ENCODE measurements at places on chromosomes 5 and 9.

GRCh38 chr5:128772356-128772755 is 192.9 kb upstream of the SLC27A6 start:
- no peak for DNase-seq

DNA sequence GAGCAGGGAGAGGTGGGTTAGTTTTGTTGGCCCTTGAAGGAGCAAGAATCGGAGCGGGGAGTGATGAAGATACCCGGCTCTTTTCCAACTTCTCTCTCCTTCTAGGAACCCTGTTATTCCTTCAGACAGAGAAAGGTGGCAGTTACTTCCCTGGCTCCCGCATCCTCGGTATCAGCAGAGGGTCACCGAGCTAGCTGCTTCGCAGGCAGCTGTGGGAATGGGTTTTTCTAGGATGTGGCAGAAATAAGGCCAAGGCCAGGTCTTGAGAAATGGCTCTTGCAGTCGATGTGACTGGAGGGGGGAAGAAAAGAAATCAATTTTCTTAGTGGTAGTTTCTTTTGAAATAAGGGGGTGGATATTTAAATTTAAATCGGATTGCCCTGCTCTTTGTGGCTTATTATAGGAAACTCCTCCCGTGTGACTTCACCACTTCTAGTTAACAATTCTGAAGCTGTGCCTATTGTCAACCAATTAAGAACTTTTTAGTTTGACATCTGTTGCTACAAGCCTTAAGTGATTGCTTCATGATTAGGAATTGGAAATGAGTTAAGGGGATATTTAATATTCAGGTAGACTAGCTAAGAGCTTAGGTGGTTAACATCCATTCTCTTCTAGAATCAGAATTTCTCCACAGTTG is 1.4 kb downstream of the SAP30L start:
- no peak for DNase-seq

GRCh38 chr5:92064993-92065392 is 681.9 kb upstream of the ARRDC3 start:
- DNase-seq, result no peak

DNA sequence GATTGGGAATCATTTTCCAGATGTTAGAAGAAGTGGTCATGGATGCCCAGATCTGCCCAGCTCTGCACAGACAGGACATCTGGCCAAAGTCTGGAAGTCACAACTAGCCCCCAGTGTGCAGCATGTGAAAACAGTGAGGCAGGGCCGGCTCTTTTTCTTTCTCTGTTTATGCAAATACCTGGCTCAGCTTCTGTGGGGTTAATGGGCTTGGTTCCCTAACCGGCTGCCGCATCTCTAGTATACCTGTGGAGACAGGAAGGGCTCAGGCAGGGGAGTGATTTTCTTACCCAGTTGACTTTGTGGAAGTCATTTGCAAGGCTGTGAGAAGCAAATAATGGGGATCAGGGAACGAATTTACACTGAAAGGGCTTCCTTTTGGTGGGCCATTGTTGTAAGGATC is 254.8 kb upstream of the PANK3 start:
- DNase-seq, result no peak

DNA sequence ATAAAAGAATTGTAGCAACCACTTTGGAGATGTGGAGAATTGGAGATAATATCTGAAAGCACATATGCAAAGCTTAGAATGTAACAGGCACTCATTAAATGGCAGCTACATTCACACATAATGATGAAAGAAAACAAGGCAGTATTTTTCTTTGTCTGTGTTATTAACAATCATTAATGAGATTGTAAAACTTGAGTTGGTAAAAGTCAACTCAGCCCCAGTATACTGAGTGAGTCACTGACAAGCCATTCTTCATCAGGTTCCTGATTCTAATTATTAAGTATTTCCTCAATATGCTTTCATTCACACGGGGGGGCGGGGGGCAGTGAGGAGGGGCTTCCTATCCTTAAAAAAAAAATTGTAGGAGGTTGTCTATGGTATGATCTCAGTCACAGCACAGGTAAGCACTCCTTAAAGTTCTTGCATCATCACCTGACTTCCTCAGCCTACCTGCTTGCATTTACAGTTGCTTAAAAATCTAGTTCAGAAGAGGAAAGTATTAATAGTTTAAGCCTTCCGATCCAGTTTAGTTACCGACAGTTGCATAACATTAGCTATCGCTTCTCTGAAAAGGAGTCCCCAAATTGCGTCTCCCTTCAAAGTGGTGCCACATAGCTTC is 379.8 kb downstream of the EFNA5 start:
- no peak for DNase-seq

DNA sequence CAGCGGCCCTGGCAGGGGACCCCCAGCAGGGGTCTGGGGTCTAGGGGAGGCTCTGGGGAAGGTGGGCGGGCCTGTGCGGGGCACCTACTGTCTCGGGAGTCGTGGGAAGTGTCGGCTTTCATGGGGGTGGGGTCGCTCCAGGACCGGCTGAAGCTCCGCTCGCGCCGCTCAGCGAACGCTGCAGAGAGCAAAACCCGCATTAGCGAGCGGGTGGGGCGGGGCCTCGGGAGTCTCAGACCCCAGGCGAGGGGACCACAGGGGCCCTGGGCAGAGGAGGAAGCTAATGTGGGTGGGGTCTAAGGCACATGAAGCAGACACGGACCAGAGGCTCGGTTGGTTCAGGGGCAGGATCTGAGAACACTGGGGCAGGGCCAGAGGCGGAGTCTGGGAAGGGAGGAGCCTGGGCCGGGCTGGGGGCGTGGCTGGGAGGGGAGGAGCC is 5.5 kb downstream of the NSMF start:
- peak; percentile 83 for DNase-seq

DNA sequence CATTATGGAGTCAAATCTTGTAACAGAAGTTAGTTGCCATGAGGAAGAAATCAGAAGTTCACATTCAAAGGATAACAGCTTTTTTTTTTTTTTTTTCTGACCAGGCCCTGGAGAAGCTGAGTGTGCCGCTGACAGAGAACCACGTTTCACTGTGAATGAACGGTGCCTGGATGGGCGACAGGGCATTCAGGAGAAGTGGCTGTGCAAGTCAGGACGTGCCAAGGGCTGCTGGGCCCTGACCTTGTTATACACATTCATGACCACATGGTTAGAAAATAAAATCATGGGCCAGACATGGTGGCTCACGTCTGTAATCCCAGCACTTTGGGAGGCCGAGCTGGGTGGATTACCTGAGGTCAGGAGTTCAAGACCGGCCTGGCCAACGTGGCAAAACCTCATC is 91.6 kb downstream of the ANKH start:
- no peak for DNase-seq

- no peak for DNase-seq
Measured at GRCh38 chr5:22102823-22103359, 750.3 kb downstream of the CDH12 start.

- no peak for DNase-seq
Measured at GRCh38 chr5:134577022-134577795, 51.7 kb downstream of the JADE2 start.

GRCh38 chr5:170235876-170236864 is 3.4 kb downstream of the C5orf58 start:
- no peak for DNase-seq

- DNase-seq, result no peak
Measured at GRCh38 chr5:16902846-16903245, 33.2 kb downstream of the MYO10 start.

- DNase-seq, result no peak
Measured at GRCh38 chr9:18154661-18155060, 319.3 kb upstream of the ADAMTSL1 start.

GRCh38 chr9:93654351-93654961 is 78.1 kb downstream of the PHF2 start:
- no peak for DNase-seq

DNA sequence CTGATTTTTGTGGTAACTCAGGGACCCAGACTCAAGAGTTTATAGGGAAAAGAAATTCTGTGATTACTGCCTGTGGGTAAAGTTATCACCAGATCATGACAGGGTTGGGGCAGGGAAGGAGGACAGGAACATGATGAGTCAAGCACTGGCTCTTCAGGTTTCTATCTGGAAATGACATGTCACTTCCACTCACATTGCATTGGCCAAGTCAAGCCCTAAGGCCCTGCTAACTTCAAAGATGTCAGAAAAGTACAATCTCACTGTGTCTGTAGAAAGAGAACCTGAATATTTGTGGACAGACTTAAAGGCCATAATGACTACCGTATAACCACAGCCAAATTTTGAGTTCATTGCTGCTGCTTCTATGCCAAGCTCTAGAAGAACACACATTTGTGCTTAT is 187.7 kb downstream of the TLE4 start:
- no peak for DNase-seq

DNA sequence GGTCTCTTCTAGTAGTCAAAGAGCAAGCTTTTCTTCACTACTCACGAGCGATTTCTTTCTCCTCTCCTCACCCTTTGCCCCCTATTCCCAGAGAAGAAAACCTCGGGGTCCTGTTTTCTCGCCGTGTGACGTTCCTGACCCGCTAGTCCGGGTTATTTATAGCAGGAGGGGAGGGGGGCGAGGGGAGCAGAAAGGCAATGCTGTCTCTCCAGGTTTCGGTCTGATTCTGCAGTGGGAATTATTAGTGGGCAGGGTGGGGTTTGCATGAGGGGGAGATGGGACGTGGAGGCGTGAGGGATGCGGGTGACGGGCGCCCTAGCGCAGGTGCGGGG is 847 bp upstream of the GABRB2 start:
- DNase-seq, result no peak

DNA sequence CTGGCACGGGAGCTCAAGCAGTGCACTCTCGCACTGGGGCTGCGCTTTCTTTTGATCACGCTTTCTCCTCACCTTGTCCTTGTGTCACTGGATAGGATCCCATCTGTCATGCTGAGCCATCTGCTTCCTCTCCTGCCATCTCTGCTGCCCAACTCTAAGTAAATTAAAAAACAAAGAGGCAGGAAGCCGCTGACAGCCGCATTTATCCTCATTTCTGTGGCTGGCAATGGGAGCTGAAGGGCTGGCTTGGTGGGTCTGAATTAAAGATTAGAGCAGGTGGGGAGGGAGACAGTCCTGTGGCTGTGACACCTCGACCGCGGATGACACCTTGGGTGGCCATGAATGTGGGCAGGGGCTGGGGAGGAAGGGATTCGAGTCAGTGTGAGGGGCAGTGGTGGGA is 159.2 kb upstream of the ALDH1B1 start:
- DNase-seq, result no peak

DNA sequence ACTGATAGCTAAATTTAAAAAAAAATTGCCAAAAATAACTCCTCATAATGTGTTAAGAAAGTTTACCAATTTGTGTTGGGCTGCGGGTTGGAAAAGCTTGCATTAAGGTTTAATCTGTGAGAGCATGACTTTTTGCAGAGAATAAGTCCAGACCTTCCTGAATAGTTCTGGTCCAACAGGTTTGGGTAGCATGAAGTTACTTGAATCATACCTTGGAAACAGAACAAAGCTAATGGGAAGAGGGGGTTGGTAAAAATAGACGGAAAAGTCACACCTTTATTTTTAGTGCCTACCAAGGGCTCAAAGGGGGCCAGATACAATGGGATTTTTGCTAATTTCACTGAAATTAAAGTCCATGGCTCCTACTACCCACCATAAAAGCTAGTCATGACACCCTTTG is 17.1 kb upstream of the MATR3 start:
- DNase-seq, result no peak

DNA sequence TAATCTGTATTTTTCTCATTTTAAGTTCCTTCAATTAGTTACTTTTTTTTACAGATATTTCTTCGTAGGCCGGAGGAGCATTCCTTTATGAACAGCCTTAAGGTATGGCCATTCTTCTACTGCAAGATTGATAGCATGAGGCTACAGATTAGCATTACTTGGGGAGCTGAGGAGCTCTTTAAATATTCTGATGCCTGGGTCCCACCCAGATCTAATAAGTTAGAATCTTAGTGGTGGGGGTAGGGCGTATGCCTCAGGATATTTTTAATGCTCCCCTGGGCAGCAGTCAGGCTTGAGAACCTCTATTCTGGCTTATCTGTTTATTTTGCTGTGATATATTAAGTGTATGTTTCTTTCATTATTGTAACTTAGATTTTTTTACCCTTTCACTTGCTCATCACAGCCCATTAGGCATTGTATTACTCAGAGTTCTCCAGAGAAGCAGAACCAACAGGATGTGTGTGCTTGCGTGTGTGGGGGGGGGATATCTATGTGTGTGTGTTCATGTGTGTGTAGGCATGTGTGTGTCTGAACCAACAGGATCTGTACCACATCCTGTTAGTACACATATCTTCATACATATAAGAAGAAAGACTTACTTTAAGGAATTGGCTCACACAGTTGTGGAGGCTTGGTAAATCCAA is 91.8 kb upstream of the MTAP start:
- DNase-seq, result no peak

GRCh38 chr9:7760014-7760415 is 39.6 kb downstream of the DMAC1 start:
- DNase-seq, result peak; percentile 50

GRCh38 chr5:14281746-14282181 is 138.6 kb downstream of the TRIO start:
- no peak for DNase-seq

GRCh38 chr9:6014670-6015270 is 654 bp downstream of the RANBP6 start:
- DNase-seq, result no peak

GRCh38 chr9:115130176-115130575 is 12.2 kb upstream of the TNC start:
- DNase-seq, result no peak

GRCh38 chr5:5156471-5157082 is 16.4 kb downstream of the ADAMTS16 start:
- no peak for DNase-seq

- peak; percentile 56 for DNase-seq
Measured at GRCh38 chr9:38417003-38417945, 7.0 kb downstream of the IGFBPL1 start.

- peak; percentile 29 for DNase-seq
Measured at GRCh38 chr9:135612981-135613910, 26.1 kb downstream of the GLT6D1 start.

- no peak for DNase-seq
Measured at GRCh38 chr5:107294669-107295068, 376.1 kb downstream of the EFNA5 start.

DNA sequence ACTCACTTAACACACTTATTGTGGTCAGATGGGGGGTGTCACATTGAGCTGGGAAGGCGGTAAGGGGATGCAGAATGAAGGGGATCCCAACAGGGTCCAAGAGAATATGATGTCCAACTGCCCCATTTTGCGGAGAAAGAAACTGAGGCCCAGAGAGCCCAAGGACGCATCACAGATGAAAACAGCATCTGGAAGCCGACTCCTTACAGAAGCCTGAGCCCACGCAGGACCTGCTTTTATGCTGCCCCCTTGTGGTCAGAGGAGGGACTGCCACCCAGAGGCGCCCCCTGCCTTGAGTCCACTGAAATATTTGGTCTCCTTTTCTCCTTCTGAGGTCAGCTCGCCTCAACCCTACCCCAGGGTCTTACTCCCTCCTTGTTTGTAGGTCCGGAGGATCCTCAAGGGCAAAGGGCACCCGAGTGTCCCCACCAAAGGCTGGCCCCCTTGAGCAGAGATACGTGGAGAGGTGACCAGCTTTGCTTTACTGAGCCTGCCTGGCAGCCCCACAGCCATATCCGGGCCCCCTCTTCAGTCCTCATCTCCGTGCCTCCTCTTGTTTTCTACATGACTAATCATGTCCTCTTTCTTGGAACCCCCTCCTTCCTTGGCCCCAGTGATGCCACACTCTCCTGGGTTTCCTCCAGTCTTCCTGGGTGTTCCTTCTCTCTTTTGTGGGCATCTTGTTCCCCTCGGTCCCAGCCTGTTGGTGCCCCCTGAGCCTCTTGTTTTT is 30.0 kb upstream of the TTLL11 start:
- DNase-seq, result peak; percentile 86

GRCh38 chr9:135340726-135341475 is 138.7 kb upstream of the PPP1R26 start:
- no peak for DNase-seq

- no peak for DNase-seq
Measured at GRCh38 chr9:80491086-80491696, 919.4 kb downstream of the TLE4 start.

- DNase-seq, result no peak
Measured at GRCh38 chr5:173772384-173773059, 115.6 kb upstream of the CPEB4 start.
